ENCODE measurements at places on chromosomes 3 and 15.

DNA sequence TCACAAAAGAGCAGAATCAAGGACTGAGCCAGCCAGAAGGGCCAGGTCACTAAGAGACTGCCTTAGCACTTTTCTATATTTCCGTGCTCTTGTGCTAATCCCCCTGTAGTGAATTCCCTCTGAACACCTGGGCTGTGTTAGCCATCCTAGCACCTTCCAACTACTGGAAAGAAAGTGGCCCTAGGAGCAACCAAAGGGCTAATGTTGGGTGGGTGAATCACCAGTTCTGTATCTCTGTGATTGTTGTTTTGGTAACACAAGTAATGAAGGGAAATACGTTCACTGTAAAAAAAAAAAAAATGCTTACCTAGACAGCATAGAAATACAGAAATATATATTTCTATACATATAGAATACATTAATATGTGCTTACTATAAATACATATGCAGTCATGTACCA, 43.9 kb downstream of the PXYLP1 start:
- no peak for DNase-seq

- DNase-seq = no peak
These were observed 88.2 kb upstream of the FLNB start for GRCh38 chr3:57919987-57920386.

DNA sequence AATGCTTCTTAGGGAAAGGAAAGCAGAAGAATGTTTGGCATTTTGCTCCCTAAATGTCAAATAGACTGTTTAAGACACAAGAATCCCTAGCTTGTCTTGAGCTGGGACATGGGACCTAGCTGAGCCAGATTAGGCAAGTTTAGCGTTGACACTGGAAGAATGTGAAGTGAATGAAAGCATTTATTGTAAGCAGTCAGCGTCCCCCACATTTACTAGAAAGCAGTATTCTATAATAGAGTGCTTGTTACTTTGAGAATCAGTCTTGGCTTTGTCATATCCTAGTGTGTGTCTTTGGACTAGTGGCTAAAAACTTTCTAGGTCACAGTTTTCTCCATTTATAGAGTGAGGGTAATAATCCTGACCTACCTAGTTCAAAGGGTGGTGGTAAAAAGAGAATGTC, 161.6 kb downstream of the ADAMTSL3 start:
- no peak for DNase-seq

DNA sequence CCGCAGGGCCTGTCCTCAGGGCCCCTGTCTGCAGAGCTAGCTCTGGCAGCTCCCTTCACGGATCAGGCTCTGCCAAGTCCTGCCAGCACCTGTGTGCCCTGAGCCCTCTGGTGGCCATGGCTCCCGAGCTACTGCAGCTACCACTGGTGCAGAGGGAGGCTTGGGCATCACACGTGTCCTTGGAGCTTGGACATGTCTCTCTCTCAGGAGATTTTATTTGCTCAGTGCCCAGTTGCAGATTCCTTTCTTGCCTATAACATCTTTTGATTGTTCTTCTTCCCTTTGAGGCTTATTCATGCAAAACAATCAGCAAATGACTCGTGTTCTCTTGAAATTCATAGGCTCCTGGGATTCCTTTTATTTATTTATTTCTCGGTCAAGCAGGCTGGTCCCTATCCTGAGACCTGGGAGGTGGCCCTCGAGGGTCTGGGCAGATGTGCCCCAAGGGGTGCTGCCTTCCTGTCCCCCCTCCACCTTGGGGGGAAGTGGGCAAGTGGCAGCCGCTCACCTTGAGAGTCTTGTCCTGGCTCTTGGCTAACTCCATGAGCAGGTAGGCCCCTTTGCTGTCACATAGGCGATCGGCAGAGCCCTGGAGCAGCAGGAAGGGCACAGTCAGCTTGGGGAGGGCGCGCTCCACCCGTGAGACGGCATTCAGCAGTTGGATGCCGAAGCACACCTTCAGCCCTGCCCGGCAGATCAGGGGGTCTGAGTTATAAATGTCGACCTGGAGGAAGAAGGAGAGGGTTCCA, 21.9 kb downstream of the ABTB1 start:
- peak; percentile 69 for DNase-seq

DNA sequence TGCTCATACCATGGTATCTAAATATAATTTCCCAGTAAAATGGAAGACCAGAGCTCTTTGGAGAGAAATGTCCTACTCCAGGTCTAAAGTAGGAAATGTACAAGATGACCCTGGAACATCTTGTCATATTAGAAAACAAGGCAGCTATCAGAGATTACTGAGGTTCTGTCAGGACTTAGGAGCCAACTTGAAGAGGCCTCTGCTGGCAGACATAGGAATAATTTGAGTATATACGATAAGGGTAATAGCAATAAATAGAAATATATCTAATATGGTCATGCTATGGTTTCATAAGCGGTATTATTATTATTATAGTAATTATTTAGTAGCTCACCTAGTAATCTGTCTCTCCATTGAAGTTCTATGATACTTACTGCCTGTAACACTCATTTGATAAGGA, 224.2 kb downstream of the SOX2 start:
- DNase-seq = no peak

GRCh38 chr15:62124176-62124972, 40.7 kb downstream of the C2CD4B start:
- DNase-seq = no peak

GRCh38 chr3:121552379-121552778, 6.6 kb upstream of the POLQ start:
- no peak for DNase-seq

DNA sequence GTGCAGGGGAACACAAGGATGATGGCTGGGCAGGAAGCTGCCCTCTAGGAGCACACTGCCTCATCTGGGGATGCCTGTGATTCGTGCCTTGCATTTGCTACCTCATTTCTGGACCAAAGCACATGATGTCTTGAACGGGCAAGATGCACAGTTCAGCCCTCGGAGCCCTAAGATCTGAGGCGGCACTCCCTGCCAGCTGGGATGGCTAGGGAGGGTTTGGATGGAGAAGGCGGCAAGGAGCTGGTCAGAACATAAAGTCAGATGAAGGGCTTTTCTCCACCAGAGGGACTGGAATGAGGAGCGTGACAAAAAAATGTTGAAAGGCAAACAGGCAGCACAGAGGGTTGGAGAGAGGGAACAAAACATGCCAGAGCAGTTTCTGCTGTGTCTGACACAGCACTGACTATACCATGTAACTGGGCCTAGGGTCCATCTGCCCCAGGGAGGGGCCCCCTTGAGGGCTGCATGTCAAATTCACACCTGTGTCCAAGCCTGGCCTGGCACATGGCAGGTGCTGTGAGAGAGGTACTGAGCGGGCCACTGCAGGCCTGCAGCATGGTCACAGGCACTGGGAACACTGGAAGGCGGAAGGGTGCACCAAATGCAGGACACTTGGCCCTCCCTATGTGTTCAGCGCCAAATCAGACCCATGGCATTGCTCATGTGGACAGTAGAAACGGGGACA, 21.7 kb downstream of the TMEM43 start:
- no peak for DNase-seq

GRCh38 chr3:94173673-94174434, 111.0 kb downstream of the NSUN3 start:
- DNase-seq = no peak

- no peak for DNase-seq
These were observed 534.0 kb upstream of the NAALADL2 start for GRCh38 chr3:174325171-174325570.

- no peak for DNase-seq
These were observed 1010.1 kb downstream of the ROBO1 start for GRCh38 chr3:78757731-78758130.

DNA sequence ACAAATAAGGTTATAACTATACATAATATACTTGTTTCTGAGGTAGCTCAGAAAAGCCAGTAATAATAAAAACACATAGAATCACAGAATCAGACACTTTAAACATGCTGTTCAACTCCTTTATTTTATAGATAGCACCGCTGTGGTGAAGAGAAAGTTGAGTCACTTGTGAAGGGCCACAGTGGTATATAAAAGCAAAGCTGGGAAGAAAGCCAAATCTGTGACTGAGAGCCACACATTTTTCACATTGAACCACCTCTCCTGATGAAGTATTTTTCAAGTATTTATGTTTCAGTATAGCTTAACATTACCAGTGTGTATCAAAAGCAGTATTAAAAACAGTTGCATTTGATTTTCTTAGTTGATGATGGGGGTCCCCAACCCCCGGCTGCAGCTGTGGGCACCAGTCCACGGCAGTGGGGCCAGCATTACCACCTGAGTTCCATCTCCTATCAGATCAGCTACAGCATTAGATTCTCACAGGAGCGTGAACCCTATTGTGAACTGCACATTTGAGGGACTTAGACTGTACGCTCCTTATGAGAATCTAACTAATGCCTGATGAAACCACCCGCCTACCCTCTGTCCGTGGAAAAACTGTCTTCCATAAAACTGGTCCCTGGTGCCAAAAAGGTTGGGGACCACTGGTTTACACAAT, 46.2 kb downstream of the TBL1XR1 start:
- peak; percentile 49 for DNase-seq

DNA sequence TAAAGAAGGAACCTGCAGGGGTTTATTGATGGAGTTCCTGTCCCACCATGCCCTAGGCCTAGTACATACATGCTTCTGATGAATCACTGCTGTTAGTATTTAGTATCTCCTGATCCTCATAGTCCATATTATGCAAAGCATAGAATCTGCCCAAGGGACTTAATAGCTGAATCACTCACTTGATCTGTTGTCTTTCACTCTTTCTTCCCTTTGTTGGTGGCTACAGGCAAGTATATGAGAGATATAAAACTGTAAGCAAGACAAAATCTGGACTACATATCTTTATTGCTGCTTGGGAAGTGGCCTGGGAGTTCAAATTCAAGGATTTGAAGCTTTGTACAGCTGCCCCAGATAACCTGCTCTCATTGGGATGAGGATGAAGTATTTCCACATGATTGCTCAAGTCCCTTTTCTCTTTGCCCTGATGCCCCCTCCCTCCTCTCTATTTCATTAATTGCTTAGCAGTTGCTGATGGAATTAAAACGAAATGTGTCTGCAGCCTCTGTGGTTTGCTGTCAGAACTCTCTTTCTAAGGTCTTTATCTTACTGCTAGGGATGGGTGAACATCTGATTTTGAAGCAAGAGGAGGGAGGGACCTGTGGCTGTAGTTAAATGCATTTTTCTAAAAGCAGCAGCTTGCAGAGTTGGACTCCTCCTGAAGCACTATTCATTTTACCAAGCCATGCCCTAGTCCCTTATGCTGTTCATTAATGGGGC, 114.1 kb downstream of the ZNF609 start:
- no peak for DNase-seq

- DNase-seq = no peak
These were observed 458.1 kb downstream of the DIPK2A start for GRCh38 chr3:144429719-144430121.

GRCh38 chr3:39143051-39143885, 10.1 kb downstream of the CSRNP1 start:
- no peak for DNase-seq

GRCh38 chr15:26866298-26867199, at the start of gene GABRA5:
GABRA5 (plus strand) TSS chr15:26867062; CDS start chr15:26869249, 2,187 bp downstream.
- no peak for DNase-seq

DNA sequence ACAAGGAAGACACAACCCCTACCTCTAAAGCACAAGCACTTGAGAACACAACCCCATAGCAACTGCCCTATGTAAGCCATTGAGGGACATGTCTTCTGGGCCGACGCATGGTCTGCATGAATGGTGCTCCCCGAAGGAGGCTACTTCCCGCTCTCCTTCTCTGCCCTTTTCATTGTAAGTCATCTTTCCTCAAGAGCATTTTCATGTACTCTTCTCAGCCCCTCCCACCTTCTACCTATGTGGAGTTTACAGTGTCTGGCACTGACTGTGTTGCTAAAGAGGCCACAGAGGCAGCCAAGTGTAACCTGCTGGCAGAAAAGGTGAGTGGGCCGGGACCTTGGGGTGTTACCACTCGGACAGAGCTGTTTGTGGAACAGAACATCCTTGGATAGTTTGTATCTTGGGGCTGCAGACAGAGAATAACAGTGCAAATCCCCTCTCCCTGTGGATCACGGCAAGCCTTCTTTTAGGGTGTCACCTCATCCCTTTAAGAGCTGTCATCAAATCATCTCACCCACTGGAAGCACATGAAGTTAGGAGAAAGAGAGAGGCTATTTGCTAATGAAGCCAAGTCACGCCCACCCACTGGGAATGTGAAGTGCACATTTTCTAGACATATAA, 5.6 kb downstream of the AHSG start:
- no peak for DNase-seq

DNA sequence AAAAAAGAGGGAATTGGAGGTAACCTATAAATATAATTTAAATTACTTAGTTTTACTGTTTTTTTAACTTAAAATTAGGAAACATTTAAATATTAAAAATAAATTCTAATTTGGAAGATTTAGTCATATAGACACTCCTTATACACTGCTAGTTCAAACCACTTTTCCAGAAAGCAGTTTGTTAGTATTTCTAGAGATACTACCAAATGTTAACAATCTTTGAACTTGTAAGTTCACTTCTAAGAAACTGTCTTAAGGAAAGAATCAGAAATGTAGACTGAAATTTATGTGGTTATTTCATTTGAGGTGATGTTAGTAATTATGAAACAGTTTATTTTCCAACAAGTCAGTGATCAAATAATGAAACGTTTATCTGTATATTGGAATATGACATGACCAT, 22.7 kb downstream of the CTDSPL2 start:
- DNase-seq = no peak

- DNase-seq = peak; percentile 5
These were observed 1.2 kb downstream of the GOLIM4 start for GRCh38 chr3:168094580-168094876.

DNA sequence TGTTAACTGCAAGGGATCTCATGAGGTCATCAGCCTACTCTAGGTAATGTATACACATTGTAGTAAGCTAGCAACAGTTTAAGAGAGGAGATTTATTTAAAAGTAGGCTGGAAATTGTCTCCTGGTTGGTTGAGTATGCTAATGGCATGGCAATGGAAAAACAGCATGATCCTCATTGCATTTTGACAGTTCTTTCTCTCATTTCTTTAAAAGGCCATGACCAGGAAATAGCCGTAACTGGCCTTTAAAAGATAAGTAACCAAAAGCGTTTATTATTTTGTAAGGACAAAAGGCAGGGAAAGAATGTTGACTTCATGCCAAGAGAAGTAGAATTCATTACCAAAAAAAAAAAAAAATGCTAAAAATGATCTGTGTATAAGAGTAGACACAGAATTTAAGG, 310.3 kb downstream of the FGF12 start:
- no peak for DNase-seq

- DNase-seq = no peak
These were observed 8.4 kb downstream of the ITGB5 start for GRCh38 chr3:124878561-124879336.

GRCh38 chr3:59872128-59872527, 822.3 kb upstream of the CFAP20DC start:
- no peak for DNase-seq

DNA sequence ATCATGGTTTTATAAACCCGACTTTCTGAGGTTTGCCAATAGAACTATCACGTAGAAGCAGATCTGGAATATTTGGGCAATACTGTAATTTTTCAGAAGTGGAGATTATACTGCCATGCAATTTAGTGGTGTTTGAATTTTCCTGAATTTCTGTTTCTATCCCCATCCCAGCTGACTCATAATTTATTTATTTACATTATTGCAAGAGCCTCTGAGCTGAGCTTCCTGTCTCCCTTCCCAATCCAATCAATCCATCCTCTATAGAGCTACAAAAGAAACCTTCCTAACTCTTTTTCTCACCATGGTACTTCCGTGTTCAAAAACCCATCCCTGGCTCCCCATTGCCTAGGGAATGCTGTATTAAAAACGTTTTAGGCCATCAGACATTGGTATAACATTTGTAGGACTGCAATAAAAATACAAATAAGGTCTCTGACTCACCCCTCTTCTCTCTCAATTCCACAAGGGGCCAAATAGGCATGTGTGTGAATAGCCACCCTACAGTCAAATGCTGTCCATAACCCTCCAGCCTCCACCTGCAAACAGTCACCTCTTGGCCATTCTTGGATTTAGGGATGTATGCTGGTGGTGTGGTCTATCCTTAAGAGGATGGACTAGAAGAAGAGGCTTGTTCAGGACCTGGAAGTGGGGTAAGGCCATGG, 190.7 kb downstream of the CD47 start:
- no peak for DNase-seq

Measured in CD4-positive, alpha-beta T cell treated with Interleukin-17A for 4 hours (primary cell).